Activated CD4-positive, alpha-beta T cell treated with anti-CD3 and anti-CD28 coated beads, Interleukin-2, amount 50 U/mL, for 4 hours (primary cell): ENCODE measurements at places on chromosomes 3 and 15.

DNA sequence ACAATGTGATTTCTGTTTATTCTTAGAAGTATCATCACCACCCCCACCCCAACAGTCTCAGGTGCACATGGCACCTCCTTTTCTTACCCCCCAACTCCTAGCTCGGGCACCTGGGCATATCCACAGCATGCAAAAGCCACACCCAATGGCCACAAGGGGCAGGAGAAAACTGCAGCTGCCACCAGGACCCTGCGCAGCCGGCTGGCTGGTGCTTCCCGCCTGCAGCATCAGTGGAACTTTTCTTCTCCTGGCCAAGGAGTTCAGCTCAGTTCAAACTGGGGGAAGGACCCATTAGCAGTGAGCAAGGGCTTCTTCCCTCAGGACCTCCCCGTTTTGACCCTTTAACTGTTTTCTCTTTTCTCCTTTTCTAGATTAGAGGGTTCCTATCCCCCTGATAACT is 44.8 kb downstream of the TM4SF18 start:
- no peak for DNase-seq

DNA sequence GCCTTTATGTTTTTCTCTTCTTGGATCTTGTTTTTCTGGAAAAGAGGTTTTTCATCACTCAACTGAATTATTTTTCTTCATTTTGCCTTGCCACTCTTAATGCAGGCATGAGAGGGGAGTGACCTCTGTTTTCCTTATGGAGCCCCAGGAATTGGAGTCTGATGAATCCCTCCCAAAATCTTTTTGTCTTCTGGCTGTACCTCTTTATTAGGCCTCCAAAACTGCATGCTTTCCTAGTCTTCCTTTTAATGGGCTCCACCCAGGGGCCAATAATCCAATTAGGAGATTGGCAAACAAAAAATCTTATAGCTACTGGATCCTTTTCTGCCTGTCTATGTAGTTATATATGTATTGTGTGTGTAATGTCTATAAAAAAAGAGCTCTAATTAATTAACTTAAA is 192.4 kb upstream of the PEX5L start:
- no peak for DNase-seq

DNA sequence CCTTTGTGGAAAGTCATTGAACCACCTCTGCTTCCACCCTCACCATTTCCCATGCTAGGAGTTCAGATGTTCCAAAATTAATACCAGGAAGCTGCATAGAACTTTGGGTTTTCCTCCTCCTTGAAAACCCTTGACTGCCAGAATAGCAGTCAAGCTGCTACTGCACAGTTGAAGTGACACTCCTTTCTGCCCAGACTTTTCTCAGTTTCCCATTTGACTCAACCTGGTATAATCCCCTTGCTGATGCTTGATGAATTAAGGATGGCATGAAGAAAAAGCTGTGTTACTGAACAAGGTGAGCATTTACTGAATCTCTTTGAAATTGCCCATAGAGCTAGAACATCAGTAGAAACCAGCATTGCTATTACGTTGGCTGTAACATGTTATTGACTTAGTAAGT is 286.0 kb downstream of the EDEM1 start:
- DNase-seq: no peak

GRCh38 chr15:50234764-50235163 is 30.8 kb downstream of the HDC start:
- no peak for DNase-seq

DNA sequence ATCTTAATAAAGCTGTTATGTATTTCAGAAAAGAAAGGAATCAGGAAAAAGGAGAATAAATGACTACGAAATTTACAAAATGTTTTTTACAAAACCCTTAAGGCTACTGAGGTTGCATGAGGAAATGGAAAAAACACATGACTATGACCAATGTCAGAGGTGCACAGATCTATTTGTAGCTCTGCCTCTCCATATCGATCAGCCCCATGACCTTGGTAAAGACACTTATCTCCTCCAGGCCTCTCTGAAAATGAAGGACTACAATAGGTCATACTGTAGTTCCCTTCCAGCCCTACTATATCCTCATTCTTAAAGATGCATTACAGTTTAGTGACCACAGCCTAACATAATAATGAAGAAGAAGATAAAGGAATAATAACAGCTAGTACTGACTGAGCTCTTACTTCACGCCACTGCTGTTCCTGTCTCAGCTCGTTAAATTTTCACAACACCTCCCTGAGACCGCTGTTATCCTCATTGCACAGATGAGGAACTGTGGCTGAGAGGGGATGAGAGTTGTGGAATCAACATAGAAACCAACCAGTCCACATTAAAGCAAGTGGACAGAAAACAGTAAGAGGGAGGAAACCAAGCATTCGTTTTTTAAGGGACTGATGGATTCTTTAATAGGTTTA is 163.2 kb downstream of the MAGI1 start:
- no peak for DNase-seq

DNA sequence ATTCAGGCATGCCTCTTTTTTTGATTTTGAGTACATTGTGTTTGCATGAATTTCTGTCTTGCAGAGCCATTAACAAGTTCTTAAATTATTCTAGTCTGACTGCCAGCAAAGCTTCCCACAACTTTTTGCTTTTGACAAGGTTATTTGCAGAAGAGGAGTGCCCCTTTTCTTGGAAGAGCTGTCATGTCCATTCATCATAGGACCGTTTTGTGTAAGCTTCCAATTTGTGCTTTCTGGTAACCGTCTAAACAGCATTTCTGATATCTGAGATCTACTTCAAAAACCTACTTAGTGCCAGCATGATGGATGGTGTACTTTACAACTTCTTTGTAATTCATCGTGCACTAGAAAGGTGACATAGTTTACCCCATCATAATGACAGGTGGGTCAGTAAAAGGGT is 379.7 kb downstream of the NAALADL2 start:
- no peak for DNase-seq

- no peak for DNase-seq
Observed at GRCh38 chr15:41331281-41331680, 1.1 kb downstream of the OIP5 start.

GRCh38 chr3:116390318-116390717 is 55.0 kb downstream of the LSAMP start:
- no peak for DNase-seq

- no peak for DNase-seq
Observed at GRCh38 chr3:21668012-21668411, 83.0 kb downstream of the ZNF385D start.
